Hematopoietic multipotent progenitor cell treated with erythropoietin and hydrocortisone succinate and interleukin-3 and kit ligand, for 8 days (in vitro differentiated cells): ENCODE measurements at places on chromosomes 7 and 10.

GRCh38 chr7:133962646-133963045 is 164.5 kb upstream of the LRGUK start:
- DNase-seq, result no peak

- DNase-seq, result peak; percentile 55
These were observed 17.6 kb upstream of the EXOC6 start for GRCh38 chr10:92830478-92831389.

DNA sequence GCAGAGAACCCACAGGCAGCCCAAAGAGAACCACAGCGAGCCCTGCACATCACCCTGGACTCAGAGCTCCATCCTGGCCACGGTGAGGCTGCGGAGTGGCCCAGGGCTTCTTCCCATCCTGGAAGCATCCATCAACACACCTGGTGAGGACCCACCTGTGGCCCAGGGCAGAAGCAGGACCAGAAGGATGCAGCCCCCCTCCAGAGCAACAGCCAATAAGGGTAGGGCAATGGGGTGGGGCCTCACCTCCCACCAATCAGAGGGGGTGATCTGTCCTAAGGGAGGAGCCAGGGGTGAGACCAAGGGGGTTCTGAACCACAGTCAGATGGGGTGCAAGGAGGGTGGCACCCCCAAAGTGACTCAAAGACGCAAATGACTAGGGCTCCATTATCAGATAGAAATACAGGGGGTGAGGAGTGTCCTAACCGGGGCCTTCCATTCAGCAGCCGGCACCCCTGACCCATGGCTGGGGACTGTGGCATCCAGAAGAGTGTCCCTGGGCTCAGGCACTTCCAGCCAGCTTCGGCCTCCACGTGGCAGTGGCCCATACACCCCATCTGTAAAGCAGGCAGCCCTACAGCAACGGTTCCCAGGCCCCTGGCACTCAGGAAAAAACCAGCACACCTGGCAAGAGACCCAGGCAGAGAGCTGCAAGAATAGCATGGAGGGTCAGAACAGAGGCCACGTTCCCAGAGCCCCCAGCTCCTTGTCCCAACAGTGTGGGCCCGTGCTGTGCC is 36.9 kb downstream of the STK32C start:
- no peak for DNase-seq

GRCh38 chr10:80504158-80504811 is 33.4 kb upstream of the SH2D4B start:
- peak; percentile 93 for DNase-seq

DNA sequence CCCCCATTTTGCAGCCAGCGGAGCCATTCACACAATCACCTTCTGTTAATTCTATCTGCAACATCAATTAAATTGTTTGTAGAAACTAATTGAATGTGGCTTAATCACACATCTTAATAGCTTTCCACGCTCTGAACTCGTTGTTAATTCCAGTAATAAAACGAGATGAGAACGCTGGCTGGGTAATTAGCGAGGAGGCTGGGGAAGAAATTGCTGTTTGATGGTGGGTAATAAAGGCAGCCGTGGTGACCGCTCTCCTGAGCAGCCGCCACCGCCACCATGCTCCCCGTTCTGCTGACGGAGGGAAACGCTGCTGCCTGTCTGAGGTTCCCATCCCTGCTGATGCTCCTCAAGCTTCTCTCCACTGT is 36.3 kb downstream of the GBX1 start:
- no peak for DNase-seq

DNA sequence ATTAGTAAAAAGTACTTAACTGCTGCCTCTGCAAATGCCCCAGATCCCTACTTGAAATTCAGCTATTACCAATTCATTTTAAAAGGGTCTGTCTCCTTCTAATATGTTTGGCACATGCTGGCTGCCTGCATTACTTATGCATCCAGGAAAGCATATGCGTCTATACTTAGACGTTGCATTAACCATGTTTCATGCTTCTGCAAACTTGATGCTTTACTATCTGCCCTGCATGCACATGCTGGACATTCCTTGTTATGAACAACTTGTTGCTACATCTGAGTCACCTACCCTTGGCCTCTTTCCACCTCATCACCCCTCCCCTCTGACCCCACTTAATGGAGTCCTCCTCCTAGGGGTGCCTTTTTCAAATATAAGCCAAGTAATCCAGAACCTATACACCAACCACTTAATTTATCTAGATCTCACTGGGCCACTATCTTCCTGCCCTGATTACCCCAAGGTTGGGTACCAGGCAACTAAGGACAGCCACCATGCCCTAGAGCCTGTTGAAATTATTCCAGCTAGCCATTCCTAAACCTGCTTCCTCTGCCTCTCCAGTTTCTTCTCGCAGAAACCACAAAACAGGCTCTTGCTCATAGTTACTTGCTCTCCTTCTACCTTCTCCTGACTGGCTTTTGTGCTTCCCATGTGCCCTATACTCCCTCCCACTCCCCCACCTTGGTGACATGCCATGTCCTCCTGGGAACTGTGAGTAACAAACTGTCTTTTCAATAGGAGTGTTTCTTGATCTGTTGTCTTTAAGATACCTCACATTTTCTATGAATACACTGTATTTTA is 1187.9 kb downstream of the REEP3 start:
- no peak for DNase-seq
